Hematopoietic multipotent progenitor cell treated with erythropoietin and hydrocortisone succinate and interleukin-3 and kit ligand, for 17 days (in vitro differentiated cells): ENCODE measurements at places on chromosomes 2 and 18.

GRCh38 chr2:22582107-22582506, 802.9 kb upstream of the KLHL29 start:
- no peak for DNase-seq

- no peak for DNase-seq
Observed at GRCh38 chr18:40531051-40531450, 1424.0 kb upstream of the PIK3C3 start.

GRCh38 chr18:6851480-6851879, 122.0 kb downstream of the ARHGAP28 start:
- DNase-seq: no peak

DNA sequence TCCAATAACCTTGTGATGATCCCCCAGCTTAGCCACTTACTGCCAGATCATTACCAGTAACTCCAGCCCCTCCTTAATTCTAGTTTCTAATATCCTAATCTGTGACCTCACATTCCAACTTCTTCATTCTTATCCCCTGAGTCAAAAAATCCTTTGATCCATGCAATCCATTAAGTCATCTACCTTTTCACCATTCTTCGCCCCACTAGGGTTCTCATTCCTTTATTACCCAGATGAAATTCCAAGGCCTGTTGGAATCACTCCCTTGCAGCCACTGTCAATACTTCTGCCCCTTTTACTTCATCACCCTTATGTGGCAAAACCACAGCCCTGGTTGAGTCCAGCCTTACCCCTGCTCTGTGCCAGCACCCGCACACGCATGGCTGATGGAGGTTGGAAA, 20.3 kb upstream of the IL36G start:
- DNase-seq: no peak

DNA sequence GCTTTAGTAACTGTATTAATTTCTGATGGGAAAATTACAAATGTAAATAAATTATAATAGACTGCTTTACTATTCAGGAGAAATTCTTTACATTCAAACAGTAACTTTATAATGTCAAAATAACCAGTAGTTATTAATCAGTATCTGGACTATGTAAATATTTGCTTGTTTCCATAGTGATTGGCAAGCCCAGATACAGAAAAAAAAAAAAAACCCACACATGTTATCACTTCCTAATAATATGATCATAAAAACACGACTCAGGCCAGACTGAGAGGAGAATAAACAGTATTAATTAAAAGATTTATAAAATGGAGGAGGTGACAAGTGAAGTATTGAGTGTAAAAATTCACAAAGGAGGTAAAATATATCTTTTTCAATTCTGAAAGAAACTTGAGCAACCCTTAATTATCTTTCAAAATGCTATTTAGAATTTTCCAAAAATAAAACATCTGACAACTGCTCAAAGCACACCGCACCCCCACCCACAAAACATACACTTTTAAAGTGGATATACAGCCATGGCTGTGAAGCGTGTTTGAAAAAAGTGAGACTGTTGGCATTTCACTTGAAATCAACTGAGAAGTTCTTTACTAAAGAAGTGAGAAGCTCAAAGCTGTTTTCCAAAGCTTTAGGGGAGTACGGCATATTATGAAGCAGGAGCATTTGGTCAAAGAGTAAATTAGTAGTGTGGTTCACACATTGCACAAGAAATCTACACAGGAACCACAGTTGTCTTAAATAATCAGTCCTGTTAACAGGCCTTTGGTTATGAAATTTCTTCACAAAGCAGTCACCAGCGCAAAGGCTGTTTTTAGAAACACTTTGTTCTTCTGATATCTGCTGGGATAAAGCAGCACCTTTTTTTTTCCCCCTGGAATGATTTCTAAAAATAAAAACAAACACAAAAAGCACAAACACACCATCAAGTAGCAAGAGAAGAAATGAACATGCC, 475.8 kb downstream of the TXNL1 start:
- DNase-seq: no peak

- peak; percentile 54 for DNase-seq
Observed at GRCh38 chr18:51196118-51196810, 1.2 kb downstream of the MEX3C start.

- DNase-seq: no peak
Observed at GRCh38 chr2:29561628-29562027, 359.8 kb downstream of the ALK start.

- DNase-seq: no peak
Observed at GRCh38 chr2:121338281-121338680, 53.3 kb upstream of the TFCP2L1 start.

- DNase-seq: no peak
Observed at GRCh38 chr18:23238152-23238531, 102.9 kb downstream of the CABLES1 start.

DNA sequence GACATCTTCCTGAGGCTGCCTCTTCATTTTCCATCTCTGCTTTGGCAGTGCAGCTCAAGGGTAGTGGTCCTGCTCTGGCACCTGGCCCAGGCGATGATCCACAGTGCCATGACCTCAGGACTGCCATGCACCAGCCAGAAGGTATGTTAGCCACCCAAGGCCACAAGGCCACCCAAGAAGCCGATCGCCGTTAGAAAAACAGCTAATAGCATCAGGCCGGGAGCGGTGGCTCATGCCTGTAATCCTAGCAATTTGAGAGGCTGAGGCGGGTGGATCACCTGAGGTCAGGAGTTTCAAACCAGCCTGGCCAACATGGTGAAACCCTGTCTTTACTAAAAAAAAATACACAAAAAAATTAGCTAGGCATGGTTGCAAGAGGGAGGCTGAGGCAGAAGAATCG, 28.4 kb upstream of the UGGT1 start:
- no peak for DNase-seq

GRCh38 chr2:219687882-219688559, 60.6 kb downstream of the SLC4A3 start:
- DNase-seq: no peak

DNA sequence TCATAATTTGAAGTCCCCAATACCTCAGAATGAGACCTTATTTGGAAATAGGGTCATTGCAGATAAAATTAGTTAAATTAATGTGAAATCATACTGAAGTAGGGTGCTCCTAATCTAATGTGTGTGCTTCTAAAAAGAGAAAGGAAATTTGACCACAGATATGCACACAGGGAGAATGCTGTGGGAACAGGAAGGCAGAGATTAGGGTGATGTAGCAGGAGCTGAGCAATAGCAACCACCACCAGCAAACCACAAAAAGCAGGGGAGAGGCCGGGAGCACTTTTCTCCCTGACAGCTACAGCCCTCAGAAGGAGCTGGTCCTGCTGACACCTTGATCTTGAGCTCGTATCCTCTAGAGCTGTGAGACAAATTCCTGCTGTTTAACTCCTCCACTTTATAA, 24.6 kb upstream of the SCG2 start:
- no peak for DNase-seq

GRCh38 chr18:72843743-72844142, 24.0 kb downstream of the NETO1 start:
- no peak for DNase-seq

DNA sequence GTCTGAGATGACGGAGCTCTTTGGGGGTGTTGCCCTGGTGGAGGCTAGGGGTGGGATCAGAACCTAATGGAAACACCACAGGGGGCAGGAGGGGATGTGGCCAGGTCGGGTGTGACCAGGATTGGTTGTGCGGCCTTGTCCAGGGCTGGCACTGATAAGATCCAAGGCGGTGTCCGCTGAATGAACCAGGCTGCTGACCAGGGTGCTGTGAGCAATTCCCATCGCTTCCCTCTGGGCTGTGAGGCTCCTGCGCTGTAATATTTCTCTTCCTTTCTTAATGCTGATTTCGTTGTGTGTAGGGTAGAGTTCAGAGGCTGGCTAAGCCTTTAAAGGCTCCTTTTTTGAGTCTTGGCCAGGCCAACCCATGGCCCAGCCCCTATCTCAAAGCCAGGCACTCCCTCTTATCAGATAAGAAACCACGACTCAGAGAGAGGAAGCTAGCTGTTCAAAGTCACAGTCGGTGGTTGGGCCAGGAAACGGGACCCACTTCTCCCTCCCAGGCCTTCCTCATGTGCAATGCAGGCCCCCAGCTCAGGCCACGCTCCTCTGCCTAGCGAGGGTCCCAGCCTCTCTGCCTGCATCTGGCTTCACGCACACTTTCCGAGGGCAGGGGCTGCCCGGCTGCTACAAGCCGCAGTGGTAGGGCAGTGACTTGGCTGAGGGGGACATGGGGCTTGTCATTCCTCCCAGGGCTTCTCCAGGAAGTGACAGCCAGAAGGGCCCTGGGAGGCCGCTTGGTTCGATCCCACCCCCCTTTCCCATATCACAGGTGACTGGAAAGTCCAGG, 26.0 kb upstream of the FOSL2 start:
- DNase-seq: peak; percentile 76

GRCh38 chr2:147649998-147650397, 194.8 kb upstream of the ACVR2A start:
- no peak for DNase-seq

- no peak for DNase-seq
Observed at GRCh38 chr2:172457536-172457935, 30.1 kb downstream of the ITGA6 start.

DNA sequence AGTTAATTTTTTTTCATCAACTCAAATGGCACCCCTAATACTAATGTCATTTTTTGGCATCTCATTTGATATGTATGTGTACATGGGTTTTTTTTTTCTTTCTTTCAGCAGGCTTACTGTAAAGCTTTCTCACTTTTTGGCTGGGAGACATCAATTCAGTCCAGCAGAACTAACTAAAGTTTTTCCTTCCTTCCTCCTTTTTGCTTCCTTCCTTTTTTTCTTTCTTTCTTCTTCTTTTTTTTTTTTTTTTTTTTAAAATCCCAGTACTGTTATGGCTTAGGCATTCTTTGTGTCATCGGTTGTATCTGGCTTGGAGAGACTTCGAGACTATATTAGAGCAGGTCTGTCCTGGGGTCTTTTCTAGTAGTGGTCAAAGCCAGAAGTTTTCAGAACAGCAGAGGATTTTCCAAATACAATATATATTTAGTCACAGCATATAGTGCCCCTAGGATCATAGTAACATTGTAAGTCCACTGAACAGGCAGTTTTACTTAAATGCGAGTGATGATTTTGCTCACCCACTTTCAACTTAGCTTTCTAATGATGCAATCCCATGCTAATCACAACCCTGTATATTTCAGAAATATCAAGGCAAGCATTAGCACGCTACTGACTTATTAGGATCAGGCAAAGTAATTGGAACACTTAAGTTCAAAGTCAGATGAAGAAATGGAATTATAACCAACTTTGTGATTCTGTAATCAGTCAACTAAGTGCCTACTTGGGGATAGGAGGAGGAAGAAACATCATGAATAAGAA, 4.0 kb downstream of the KLHL29 start:
- no peak for DNase-seq

- no peak for DNase-seq
Observed at GRCh38 chr18:45386041-45386655, 229.1 kb upstream of the SLC14A2 start.

DNA sequence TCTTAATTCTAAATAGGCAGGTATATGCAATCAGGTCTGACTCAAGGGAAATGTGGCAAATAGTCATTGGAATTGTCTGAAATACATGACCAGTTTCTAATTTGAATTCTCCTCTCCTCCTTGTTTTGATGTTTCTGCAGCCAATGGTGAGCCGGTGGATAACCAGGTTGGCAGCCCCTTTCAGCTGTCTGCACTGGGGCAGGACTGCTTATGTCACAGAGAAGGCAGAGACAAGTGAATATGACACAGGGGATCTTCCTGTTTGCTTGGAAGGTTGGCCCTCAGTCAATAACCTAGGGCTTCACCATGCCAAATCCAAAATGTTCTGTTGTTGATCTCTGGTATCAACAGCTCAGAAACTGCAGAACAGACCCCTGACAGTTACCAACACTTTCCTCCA, 12.1 kb downstream of the MYT1L start:
- no peak for DNase-seq

GRCh38 chr2:128305555-128306080, 13.1 kb downstream of the HS6ST1 start:
- no peak for DNase-seq

DNA sequence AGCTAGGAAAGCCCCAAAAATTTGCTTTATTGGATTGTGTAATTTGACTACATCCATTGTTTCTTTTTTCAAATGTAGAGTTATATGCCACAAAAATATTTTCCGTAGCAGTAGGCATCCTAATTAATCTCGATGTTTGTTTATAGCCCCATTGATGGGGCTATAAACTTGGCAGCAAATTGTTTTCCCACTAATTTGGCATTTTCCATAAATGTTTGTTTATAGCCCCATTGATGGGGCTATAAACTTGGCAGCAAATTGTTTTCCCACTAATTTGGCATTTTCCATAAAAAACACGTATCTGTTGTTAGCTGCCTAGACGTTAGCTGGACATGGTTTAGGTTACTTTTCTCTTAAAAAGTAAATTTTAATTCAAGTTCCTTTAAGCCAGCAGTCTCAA, 23.8 kb downstream of the MSH2 start:
- DNase-seq: no peak

- no peak for DNase-seq
Observed at GRCh38 chr18:48314690-48315089, 94.5 kb downstream of the ZBTB7C start.

- DNase-seq: no peak
Observed at GRCh38 chr2:218318241-218318640, 25.9 kb upstream of the TMBIM1 start.

- no peak for DNase-seq
Observed at GRCh38 chr2:208798698-208799097, 392.1 kb downstream of the PTH2R start.
